Spinal cord (tissue), 10 donors: ENCODE measurements at places on chromosomes 6 and 20. TPM values are rescaled to one million over a fixed set of nuclear protein-coding genes. Genes with fewer than 3 reads are reported as not detected.

Gene SHLD1
- polyA plus RNA-seq = 9.0 TPM

- no peak for DNase-seq
- no peaks in the 10 kb centered on the region for H3K27me3 ChIP-seq
- H3K36me3 ChIP-seq = peaks cover 10% of the 10 kb centered on the region
- H3K4me3 ChIP-seq = no peak overlapping the region
- no peak overlapping the region for H3K27ac ChIP-seq
Observed at GRCh38 chr20:1287306-1287705, 21.2 kb downstream of the SNPH start.

- H3K36me3 ChIP-seq = no peaks in the 10 kb centered on the region
- no peak for DNase-seq
- no peak overlapping the region for H3K4me3 ChIP-seq
- H3K27me3 ChIP-seq = no peaks in the 10 kb centered on the region
- H3K27ac ChIP-seq = no peak overlapping the region
Observed at GRCh38 chr20:34328928-34329677, 25.9 kb upstream of the AHCY start.

Gene RFX6
- polyA plus RNA-seq = 0.10 TPM

DNA sequence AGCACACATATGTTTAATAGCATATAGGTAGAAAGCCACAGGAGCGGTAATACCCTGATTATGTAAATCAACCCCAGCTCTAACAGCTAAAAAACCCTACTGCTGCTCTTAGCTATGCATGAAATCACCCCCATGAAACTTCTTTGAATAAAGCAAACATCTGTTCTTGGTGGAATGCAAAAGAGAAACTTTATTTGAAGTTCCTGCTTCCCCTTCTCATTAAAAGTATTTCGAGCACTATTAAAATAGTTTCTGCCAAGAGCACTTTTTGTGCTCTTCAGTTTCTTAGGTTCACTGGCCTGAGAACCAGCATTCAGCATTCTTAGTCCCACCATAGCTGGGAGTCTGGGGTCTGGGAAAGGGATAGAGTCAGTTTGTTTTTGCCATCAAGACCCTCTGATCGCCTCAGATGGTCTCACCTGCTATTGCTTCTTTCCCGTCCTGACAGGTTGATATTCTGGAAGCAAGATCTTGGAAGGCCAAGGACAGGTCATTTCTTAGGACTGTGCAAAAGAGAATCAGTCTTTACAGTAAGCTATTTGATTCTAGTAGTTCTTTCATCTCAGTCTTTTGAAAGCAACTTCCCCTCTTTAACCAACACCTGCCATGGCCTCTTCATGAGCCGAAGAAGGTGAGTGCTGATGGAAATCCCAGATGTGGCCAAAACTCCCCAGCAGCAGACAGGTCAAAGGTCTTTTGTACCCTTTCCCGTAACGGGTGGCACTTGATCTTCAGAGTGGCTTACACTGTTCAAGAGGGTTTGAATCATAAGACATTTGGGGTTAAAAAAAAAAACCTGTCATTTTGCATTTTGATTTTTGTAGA, 76.5 kb upstream of the TMEM170B start:
- no peaks in the 10 kb centered on the region for H3K4me1 ChIP-seq
- peak; percentile 39 for DNase-seq
- no peaks in the 10 kb centered on the region for H3K27me3 ChIP-seq
- no peaks in the 10 kb centered on the region for H3K36me3 ChIP-seq
- H3K4me3 ChIP-seq = no peak overlapping the region

GRCh38 chr6:100230115-100230952, 234.4 kb downstream of the SIM1 start:
- DNase-seq = no peak
- no peaks in the 10 kb centered on the region for H3K4me1 ChIP-seq
- no peak overlapping the region for H3K27ac ChIP-seq
- no peak overlapping the region for H3K4me3 ChIP-seq
- no peaks in the 10 kb centered on the region for H3K27me3 ChIP-seq

DNA sequence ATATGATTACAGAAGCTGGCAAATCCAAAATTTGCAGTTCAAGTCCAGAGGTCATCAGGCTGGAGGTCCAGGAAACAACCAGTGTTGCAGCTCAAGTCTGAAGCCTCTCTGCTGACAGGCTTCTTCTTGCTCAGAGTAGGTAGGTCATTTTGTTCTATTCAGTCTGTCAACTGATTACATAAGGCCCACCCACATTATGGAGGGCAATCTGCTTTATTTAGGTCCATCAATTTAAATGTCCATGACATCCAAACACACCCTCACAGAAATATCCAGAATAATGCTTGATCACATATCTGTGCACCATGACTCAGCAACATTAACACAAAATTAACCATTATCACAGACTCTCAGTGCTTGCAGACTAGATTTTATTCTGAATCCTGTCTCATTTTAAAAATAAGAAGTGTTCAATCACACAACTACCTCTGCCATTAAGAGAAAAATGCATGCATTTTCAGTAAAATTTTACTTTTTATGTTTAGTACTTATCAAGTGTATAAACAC, 759.2 kb upstream of the ADGRB3 start:
- no peak overlapping the region for H3K27ac ChIP-seq
- no peaks in the 10 kb centered on the region for H3K36me3 ChIP-seq
- DNase-seq = no peak

DNA sequence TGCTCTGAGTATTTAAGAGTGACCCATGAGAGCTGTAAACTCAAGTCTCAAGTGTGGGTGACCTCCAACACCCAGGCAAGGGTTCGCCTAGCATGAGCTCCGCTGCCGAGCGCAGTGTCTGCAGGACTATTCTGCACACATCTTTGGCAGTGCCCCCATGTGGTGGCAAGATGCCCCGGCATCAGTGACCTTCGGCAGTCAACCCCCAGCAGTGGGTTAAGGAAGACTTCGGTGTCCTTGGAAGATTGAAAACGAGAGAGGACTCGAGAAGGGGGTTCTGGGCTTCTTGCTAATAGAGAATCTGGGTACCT, 43.1 kb downstream of the RBM38 start:
- no peaks in the 10 kb centered on the region for H3K27me3 ChIP-seq
- H3K4me1 ChIP-seq = peaks cover 25% of the 10 kb centered on the region
- DNase-seq = no peak
- no peak overlapping the region for H3K27ac ChIP-seq
- no peak overlapping the region for H3K4me3 ChIP-seq
- no peaks in the 10 kb centered on the region for H3K36me3 ChIP-seq

- no peak for DNase-seq
- no peaks in the 10 kb centered on the region for H3K4me1 ChIP-seq
- H3K27ac ChIP-seq = no peak overlapping the region
- H3K36me3 ChIP-seq = no peaks in the 10 kb centered on the region
Observed at GRCh38 chr6:74063391-74063790, 367.4 kb downstream of the CD109 start.

DNA sequence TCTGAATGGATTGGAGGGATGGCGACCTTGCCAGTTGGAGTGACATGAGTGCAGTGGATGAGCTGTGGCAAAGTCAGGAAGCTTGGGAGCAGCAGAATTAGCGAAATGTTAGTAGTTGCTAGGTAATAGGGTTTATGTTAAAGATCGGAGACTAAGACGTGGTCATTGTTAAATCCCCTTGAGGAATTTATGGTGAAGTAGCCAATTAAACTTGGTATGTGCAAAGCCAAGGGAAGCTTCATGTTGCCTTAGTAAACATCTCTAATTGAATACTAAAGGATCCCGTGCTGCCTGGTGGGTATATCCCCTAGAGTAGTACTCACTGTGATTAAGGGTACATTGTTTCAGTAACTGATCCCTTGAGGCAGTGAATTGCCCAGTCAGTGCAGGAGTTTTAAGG, 106.0 kb downstream of the PRIM2 start:
- no peaks in the 10 kb centered on the region for H3K4me1 ChIP-seq
- H3K36me3 ChIP-seq = no peaks in the 10 kb centered on the region
- H3K27me3 ChIP-seq = no peaks in the 10 kb centered on the region

GRCh38 chr6:10381830-10382208, 33.1 kb downstream of the TFAP2A start:
- no peaks in the 10 kb centered on the region for H3K36me3 ChIP-seq
- H3K27me3 ChIP-seq = peaks cover 69% of the 10 kb centered on the region
- H3K4me3 ChIP-seq = no peak overlapping the region
- no peak for DNase-seq
